ENCODE measurements at places on chromosomes 5 and 9.

DNA sequence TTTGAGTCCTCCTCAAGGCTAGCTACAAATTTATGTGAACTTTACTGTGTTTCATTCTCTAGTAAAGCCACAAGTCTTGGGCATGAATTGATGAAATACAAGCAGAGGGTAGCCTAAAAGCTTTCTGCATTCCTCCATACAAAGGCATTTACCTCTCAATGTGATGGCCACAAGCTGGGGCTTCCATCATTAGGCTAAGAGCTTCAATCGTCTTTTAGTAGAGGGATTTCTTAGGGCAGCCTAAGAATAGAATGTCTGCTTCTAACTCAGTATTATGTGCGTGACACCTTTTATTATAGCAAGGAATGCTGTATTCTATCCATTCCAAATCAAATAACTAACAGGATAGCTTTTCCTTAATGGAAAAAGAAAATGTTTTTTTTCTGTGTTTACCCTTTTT lies 3.7 kb downstream of the PLAC8L1 start:
- H3K36me3 ChIP-seq = no peaks in the 10 kb centered on the region
- no peak for DNase-seq
- no peaks in the 10 kb centered on the region for H3K27me3 ChIP-seq
- H3K4me3 ChIP-seq = no peak overlapping the region
- H3K27ac ChIP-seq = no peak overlapping the region

- no peak overlapping the region for H3K27ac ChIP-seq
- H3K36me3 ChIP-seq = no peaks in the 10 kb centered on the region
- H3K27me3 ChIP-seq = no peaks in the 10 kb centered on the region
- DNase-seq = no peak
- no peak overlapping the region for H3K4me3 ChIP-seq
Measured at GRCh38 chr5:53712327-53712726, 151.9 kb downstream of the NDUFS4 start.

DNA sequence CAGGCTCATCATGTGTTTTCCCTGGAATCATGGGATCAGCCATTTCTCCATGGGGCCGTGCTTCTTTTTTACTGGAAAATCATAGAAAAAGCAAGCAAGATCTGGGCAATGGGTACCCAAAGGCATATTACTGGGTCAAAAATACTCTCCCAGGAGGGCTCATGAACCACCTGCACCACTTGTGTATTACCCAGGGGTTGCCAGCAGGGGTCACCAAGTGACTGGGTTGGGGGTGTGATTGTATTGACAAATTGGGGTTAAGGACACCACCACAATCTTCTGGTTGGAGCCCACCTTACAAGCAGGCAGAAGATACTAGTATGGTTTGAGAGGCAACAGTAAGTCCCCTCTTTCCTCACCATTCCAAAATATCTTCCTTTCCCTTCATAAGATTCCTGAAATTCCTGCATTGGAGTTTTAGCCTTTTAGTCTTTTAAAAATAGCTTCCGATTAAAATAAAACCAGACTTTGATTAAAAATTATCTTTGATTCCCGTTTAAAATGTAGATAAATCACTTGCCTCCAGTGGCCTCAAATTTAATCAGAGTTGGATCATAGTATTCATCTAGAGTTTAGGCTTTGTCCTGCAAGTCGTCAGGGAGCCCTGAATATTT lies 603.3 kb downstream of the KIF4B start:
- H3K27me3 ChIP-seq = no peaks in the 10 kb centered on the region
- no peak overlapping the region for H3K27ac ChIP-seq
- no peak overlapping the region for H3K4me3 ChIP-seq
- H3K4me1 ChIP-seq = no peaks in the 10 kb centered on the region

- no peak for DNase-seq
- no peaks in the 10 kb centered on the region for H3K27me3 ChIP-seq
- no peak overlapping the region for H3K27ac ChIP-seq
- no peak overlapping the region for H3K4me3 ChIP-seq
- peaks cover 4% of the 10 kb centered on the region for H3K36me3 ChIP-seq
Measured at GRCh38 chr5:64749385-64749784, 19.1 kb downstream of the SREK1IP1 start.

DNA sequence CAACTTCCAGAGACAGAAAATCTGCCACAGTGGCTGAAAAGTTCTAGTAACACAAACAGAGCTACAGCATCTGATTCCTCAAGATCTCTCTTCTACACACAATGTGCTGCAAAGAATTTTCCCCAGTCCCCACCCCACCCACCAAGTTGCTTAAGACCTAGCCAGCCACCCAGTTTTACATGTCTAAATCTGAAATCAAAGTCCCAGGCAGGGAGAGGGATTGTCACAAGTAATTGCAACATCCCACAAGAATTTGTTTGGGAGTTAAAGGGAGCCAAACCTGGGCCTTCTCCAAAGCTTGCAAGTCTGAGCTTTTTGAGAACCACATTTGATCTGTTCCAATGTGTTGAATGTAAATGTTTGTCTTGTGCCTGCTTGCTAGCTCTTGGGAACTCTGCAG lies 15.5 kb downstream of the IGIP start:
- H3K27me3 ChIP-seq = no peaks in the 10 kb centered on the region
- H3K4me3 ChIP-seq = no peak overlapping the region
- DNase-seq = no peak
- peaks cover 35% of the 10 kb centered on the region for H3K4me1 ChIP-seq
- no peak overlapping the region for H3K27ac ChIP-seq

GRCh38 chr5:131952301-131952857 lies 6.9 kb upstream of the MEIKIN start:
- no peak overlapping the region for H3K4me3 ChIP-seq
- H3K27me3 ChIP-seq = no peaks in the 10 kb centered on the region
- DNase-seq = no peak
- H3K36me3 ChIP-seq = no peaks in the 10 kb centered on the region
- no peak overlapping the region for H3K27ac ChIP-seq
- no peaks in the 10 kb centered on the region for H3K4me1 ChIP-seq

DNA sequence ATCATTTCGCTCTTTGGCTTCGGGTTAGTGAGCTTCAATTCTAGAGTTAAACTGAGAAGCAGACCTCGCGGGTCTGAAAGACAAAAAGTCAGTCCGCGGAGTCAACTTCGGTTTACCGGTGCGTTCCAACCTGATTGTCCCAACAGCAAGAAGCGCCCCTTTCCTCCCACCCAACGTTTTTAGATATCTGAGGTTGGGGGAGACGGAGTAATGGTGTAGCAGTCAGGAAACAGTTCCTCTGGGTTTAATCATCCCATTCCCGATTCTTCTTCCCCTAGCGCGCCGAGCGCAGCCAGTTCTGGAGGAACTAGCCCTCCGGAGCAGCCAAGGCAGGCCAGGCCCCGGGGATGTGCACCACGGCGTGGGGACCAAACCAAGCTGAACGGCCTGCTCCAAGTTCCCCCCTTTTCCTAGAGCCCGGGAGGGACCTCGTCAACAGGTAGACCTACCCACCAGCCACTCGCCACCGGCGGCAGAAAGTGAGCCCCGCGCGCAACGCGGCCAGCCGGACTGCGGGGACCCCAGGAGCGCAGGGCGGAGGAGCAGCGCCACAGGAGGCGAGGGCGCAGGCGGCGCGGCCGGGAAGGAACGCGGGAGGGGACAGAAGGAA lies 622 bp upstream of the ISL1 start:
- peaks cover 33% of the 10 kb centered on the region for H3K4me1 ChIP-seq
- DNase-seq = no peak
- peaks cover 10% of the 10 kb centered on the region for H3K27me3 ChIP-seq
- H3K36me3 ChIP-seq = no peaks in the 10 kb centered on the region

- no peak overlapping the region for H3K27ac ChIP-seq
- H3K4me3 ChIP-seq = no peak overlapping the region
- no peaks in the 10 kb centered on the region for H3K27me3 ChIP-seq
Measured at GRCh38 chr9:105072476-105072875, 144.5 kb upstream of the ABCA1 start.

GRCh38 chr5:135718151-135718550 lies 116.3 kb upstream of the SLC25A48 start:
- H3K36me3 ChIP-seq = no peaks in the 10 kb centered on the region
- H3K4me3 ChIP-seq = no peak overlapping the region
- no peak overlapping the region for H3K27ac ChIP-seq
- no peak for DNase-seq
- no peaks in the 10 kb centered on the region for H3K4me1 ChIP-seq
- H3K27me3 ChIP-seq = no peaks in the 10 kb centered on the region

- no peak overlapping the region for H3K27ac ChIP-seq
- no peak overlapping the region for H3K4me3 ChIP-seq
- peaks cover 17% of the 10 kb centered on the region for H3K4me1 ChIP-seq
- DNase-seq = no peak
- no peaks in the 10 kb centered on the region for H3K36me3 ChIP-seq
Measured at GRCh38 chr5:135266303-135266635, 132.8 kb downstream of the MACROH2A1 start.

DNA sequence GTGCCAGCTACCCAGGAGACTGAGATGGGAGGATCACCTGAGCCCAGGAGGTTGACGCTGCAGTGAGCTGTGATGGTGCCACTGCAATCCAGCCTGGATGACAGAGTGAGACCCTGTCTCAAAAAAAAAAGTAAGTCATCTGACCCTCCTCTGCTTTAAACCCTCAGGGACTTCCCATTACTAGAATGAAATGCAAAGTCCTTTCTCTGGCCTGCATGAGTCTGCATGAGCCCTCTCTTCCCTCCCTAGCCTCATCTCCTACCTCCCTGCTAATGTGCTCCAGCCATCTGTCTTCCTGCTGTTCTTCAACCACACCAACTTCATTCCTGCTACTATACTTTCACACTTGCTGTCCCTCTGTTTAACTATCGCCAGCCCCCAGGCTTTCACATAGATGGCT lies 15.3 kb downstream of the IL5 start:
- no peaks in the 10 kb centered on the region for H3K36me3 ChIP-seq
- no peaks in the 10 kb centered on the region for H3K27me3 ChIP-seq
- H3K4me1 ChIP-seq = peaks cover 5% of the 10 kb centered on the region
- no peak overlapping the region for H3K27ac ChIP-seq

- no peak overlapping the region for H3K27ac ChIP-seq
- no peaks in the 10 kb centered on the region for H3K36me3 ChIP-seq
- H3K4me1 ChIP-seq = peaks cover 30% of the 10 kb centered on the region
Measured at GRCh38 chr5:68140763-68141162, 74.8 kb upstream of the PIK3R1 start.

- H3K4me1 ChIP-seq = peaks cover 13% of the 10 kb centered on the region
- no peak overlapping the region for H3K4me3 ChIP-seq
Measured at GRCh38 chr9:90020276-90020871, 415.6 kb downstream of the GADD45G start.

GRCh38 chr5:147455822-147456450 lies 53.9 kb downstream of the DPYSL3 start:
- no peaks in the 10 kb centered on the region for H3K27me3 ChIP-seq
- no peak for DNase-seq
- H3K27ac ChIP-seq = peak overlapping the region; percentile 71
- H3K4me1 ChIP-seq = peaks cover 44% of the 10 kb centered on the region
- no peaks in the 10 kb centered on the region for H3K36me3 ChIP-seq
- peak overlapping the region; percentile 88 for H3K4me3 ChIP-seq

- peaks cover 13% of the 10 kb centered on the region for H3K36me3 ChIP-seq
- peaks cover 23% of the 10 kb centered on the region for H3K4me1 ChIP-seq
- no peaks in the 10 kb centered on the region for H3K27me3 ChIP-seq
- H3K27ac ChIP-seq = peak overlapping the region; percentile 45
Measured at GRCh38 chr5:157748760-157749461, 5.4 kb downstream of the LSM11 start.

- H3K4me3 ChIP-seq = no peak overlapping the region
- no peak for DNase-seq
- H3K4me1 ChIP-seq = no peaks in the 10 kb centered on the region
- H3K27me3 ChIP-seq = no peaks in the 10 kb centered on the region
Measured at GRCh38 chr9:89234205-89235067, 55.8 kb upstream of the SHC3 start.

DNA sequence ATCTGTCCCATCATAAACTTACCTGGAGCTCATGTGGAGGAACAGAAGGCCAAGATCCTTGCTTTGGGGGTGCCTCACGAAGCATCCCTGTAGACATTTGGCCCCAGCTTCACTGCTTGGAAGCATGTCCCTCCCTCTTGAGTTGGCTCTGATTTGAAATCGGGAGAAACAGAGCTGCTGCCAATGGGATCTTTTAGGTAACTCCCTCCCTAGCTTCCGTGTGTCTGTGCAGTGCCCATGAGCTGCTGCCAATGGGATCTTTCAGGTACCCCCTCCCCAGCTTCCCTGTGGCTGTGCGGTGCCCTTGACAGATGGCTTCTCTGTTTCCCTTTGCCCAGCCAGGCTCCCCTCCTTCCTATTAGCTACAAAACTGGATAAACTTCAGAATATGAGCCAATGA lies 178.0 kb downstream of the NR3C1 start:
- H3K4me1 ChIP-seq = peaks cover 4% of the 10 kb centered on the region
- no peaks in the 10 kb centered on the region for H3K27me3 ChIP-seq
- H3K4me3 ChIP-seq = no peak overlapping the region
- H3K27ac ChIP-seq = no peak overlapping the region

- no peak overlapping the region for H3K4me3 ChIP-seq
- no peak overlapping the region for H3K27ac ChIP-seq
- H3K27me3 ChIP-seq = no peaks in the 10 kb centered on the region
Measured at GRCh38 chr5:39714036-39714698, 289.4 kb upstream of the DAB2 start.

- H3K4me1 ChIP-seq = peaks cover 18% of the 10 kb centered on the region
Measured at GRCh38 chr9:132408521-132408920, 1.5 kb upstream of the CFAP77 start.

- no peak overlapping the region for H3K4me3 ChIP-seq
- peak overlapping the region; percentile 58 for H3K27ac ChIP-seq
- H3K4me1 ChIP-seq = peaks cover 45% of the 10 kb centered on the region
- DNase-seq = peak; percentile 50
- H3K27me3 ChIP-seq = no peaks in the 10 kb centered on the region
Measured at GRCh38 chr5:72378639-72379289, 58.6 kb downstream of the PTCD2 start.

GRCh38 chr5:154429341-154429740 lies 16.5 kb upstream of the SAP30L start:
- H3K4me1 ChIP-seq = no peaks in the 10 kb centered on the region
- no peak overlapping the region for H3K27ac ChIP-seq
- no peak overlapping the region for H3K4me3 ChIP-seq
- H3K36me3 ChIP-seq = no peaks in the 10 kb centered on the region
- H3K27me3 ChIP-seq = no peaks in the 10 kb centered on the region
- no peak for DNase-seq

DNA sequence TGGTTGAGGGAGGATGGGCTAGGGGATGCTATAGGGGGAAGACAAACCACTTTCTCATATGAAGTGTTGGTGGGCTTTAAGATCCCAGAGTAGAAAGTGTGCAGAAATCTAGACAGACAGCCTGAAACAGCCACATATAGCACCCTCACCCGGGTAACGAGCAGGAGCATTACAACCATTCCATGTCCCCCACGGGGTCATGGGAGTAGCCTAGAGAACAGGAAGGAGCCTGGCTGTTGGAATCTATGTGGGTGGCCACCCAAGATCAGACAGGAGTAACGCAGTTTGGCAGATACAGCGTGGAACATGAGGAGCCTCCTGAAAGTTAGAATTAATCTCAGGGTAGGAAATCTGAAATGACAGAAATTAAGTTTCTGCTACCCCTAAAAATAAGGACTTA lies 146.1 kb upstream of the RAI14 start:
- no peaks in the 10 kb centered on the region for H3K27me3 ChIP-seq
- DNase-seq = no peak
- H3K27ac ChIP-seq = no peak overlapping the region
- H3K36me3 ChIP-seq = no peaks in the 10 kb centered on the region
- H3K4me1 ChIP-seq = peaks cover 39% of the 10 kb centered on the region

GRCh38 chr9:88965473-88965872 lies 25.8 kb upstream of the S1PR3 start:
- no peak for DNase-seq
- no peaks in the 10 kb centered on the region for H3K27me3 ChIP-seq
- H3K4me3 ChIP-seq = no peak overlapping the region
- H3K4me1 ChIP-seq = no peaks in the 10 kb centered on the region
- no peaks in the 10 kb centered on the region for H3K36me3 ChIP-seq
